Kidney (tissue), 22 donors: ENCODE measurements at places on chromosomes 2 and 18.

DNA sequence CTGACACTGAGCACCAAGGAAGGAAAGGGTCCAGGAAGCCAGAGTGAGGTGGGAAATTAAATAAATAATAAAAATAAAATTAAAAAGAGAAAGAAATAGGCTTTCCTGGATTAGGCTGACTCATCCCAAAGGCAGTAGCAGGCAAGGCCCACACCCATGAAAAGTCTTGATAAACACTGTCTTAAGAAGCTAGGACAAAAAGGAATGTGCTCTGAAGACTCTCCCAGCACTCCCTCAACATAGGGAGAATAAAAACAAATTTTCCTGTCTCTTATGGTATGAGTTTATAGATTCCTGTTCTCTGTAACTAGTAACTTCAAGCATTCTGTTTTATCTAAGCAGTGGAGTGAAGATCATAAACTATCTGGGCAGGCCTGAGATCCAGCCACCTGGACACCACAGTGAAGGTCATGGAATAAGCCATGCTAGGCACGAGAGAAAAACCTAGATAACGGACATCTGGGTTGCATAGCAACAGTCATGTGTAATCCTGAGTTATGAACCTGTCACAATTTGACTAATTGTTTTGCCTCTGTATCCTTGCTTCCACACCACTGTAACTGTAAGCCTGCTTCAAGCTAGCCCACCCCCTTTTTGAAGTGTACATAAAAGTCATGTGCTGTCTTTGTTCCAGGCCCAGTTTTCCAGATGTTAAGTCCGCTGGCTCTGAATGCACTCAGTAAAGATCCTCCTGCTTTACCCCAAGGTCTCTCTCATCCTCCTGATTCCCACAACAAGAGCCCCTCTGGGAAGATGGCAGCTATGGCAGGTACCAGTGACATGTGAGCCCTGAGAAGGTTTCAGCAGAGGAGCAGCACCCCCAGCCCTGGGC, 107.8 kb downstream of the NDUFA10 start:
- no peak for DNase-seq

DNA sequence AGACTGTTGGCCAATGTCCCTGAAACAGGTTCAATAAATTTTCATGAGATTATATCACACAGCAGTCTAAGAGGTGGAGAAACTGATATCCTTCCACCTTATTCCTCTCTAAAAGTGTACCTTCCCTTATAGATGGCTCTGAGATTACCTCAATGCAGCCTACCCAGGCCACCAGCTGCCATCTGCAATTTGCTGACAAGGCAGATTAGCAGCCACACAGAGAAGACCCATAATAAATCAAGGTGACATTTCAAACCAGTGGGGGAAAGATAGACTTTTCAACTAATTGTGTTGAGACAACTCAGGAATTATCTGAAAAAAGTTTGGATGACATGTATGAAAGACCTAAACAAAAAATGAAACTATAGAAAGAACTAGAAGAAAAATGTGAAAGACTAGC, 43.2 kb downstream of the ZBTB7C start:
- DNase-seq, result no peak

DNA sequence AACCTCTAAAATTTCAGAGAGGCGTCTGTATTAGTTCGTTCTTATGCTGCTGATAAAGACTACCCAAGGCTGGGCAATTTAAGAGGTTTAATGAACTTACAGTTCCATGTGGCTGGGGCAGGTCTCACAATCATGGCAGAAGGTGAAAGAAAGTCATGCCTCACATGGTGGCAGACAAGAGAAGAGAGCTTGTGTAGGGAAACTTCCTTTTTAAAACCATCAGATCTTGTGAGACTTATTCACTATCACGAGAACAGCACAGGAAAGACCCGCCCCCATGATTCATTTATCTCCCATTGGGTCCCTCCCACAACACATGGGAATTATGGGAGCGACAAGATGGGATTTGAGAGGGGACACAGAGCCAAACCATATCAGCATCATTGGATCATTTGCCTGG, 183.2 kb upstream of the SIX2 start:
- DNase-seq, result no peak

- no peak for DNase-seq
Observed at GRCh38 chr2:216373896-216374295, 1.6 kb upstream of the MARCHF4 start.

DNA sequence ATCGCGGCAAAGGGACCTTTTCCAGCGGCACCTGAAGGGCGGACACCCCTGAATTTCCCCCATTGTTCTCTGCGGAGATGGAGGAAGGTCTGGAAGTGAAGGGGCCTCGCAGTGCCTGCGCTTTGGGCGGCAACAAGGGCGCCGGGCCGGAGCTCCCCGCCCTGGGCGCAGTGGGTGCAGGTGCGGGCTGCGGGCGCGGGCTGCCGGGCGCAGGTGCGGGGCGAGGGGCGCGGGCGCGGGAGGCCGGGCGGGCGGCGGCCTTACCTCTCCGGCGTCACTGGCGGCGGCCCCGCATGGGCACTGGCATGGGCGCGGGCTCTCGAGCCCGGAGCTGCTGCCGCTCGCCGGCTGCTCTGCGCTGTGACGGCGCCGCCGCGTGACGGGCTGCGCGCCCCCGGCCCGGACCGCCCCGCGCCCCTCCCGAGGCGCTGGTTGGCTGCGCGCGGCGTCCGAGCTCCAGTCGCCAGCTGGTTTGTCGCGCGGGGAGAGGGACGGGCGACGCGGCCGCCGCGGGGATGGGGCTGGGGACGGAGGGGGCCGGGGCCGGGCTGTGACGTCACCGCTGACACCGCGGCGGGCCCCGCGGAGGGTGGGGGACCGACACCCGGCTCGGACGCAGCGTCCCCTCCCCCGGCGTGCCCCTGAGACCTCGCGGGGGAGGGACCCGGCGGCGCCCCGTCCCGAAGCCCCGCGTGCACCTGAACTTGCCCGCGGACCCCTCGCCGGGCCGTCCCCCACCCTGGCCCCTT, at the start of gene KIF1A:
Gene KIF1A (minus strand): TSS at position 362 of the 749 bp plus-strand sequence. CDS start 22,467 bp downstream, outside the sequence.
- DNase-seq, result peak; percentile 89

DNA sequence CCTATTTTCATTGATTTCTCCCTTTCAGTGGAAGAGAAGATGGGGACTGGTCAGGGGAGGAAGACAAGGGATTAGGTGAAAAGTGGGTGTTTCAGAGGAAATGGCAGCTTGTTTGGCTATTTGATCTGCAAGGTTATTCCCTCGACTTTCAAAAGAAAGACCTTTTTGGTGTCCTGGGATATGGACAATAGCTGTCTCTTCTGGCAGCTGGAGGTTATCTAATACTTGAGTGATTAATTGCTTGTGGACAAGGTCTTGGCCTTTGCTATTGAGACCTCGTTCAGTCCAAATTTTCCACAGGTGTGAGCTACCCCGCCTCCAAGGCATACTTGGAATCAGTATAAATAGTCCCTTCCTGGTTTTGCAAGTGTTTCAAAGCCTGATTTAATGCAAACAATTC, 33.3 kb upstream of the TRAPPC8 start:
- DNase-seq, result no peak

DNA sequence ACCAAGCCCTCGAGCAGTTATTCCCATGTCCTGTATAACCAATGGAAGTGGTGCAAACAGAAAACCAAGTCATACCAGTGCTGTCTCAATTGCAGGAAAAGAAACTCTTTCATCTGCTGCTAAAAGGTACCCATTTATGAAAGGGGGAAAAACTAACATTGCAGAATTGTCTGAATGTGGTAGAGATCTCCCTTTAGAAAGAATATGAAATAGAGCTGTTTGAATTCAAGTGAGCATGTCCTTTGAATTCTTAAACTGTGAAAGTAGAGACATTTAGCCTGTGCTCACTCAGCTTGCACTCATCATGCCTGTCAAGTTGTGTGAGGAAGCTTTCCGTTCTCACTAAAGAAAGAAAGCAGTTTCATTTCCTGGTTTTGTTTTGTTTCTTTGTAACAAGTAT, 87.4 kb downstream of the EML4 start:
- DNase-seq, result peak; percentile 80

- DNase-seq, result no peak
Observed at GRCh38 chr2:179020156-179020750, 29.7 kb downstream of the CCDC141 start.

DNA sequence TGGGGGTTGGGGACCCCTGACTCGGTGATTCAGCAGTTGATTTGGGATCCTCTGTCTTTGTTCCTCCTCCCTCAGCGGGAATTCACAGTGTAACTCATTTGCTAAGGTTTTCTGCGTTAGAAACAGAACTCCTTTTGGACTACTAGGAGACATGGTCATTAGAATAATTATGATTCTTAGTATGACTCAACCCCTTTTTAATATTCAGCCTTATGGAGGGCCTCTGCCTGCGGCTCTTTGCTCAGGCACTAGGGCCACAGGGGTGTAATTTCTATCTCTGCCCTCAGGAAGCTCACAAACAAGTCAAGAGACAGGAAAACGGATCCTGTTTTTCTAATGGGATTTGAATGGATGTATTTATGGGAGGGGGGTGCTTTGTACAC, 117.4 kb downstream of the SPTBN1 start:
- DNase-seq, result no peak

- peak; percentile 18 for DNase-seq
Observed at GRCh38 chr2:158733430-158733755, 61.7 kb upstream of the DAPL1 start.

- DNase-seq, result no peak
Observed at GRCh38 chr18:62690236-62690815, 25.0 kb upstream of the PHLPP1 start.

DNA sequence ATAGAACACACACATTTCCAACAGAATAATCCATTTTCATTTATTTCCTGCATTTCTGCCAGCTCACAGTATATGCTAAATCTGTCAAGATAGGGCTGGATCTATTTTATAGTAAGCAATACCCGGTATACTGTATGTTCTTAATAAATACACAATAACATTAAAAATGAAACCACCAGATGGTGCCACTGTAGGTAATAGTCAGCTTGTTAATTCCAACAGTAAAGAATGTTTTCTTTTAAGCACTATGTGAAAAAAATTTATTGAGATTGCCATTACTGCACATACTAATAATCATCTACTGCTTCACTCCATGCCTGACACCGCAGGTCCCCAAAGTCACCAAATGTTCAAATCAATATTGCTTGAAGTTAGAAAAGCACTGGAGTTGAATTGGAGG, 131.5 kb upstream of the PGAP1 start:
- no peak for DNase-seq

GRCh38 chr2:175626796-175627195, 375.3 kb downstream of the LNPK start:
- DNase-seq, result no peak
